Thyroid gland (tissue), 4 donors: ENCODE measurements at places on chromosomes 4 and X. TPM values are rescaled to one million over a fixed set of nuclear protein-coding genes. Genes with fewer than 3 reads are reported as not detected.

The BEX1 gene
- 10.5 TPM for total RNA-seq

The CNKSR2 gene
- 7.7 TPM for total RNA-seq

GRCh38 chrX:104566681-104567501 is 892 bp downstream of the IL1RAPL2 start:
- H3K4me1 ChIP-seq, result no peaks in the 10 kb centered on the region
- H3K27me3 ChIP-seq, result no peaks in the 10 kb centered on the region
- no peak for DNase-seq

The LUZP4 gene
- total RNA-seq, result not detected

DNA sequence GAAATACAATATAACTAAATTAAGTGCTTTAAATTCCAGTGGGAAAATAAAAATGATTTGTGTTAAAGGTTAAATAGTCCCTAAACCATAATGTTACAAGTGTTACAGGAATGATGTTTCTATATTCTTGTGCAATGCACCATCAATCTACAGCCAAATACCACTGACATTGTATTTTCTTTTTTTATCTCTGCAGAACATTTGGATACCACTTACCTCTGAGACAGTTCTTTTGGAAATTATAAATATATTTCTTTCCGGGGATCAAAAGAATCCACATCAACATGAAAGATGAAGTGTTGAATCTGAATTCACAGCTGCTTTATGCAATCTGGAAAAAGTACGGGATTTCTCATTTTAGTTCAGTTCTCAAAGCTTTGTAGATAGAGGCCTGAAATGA is 518.3 kb upstream of the AGA start:
- DNase-seq, result no peak
- no peaks in the 10 kb centered on the region for H3K27me3 ChIP-seq
- no peaks in the 10 kb centered on the region for H3K4me1 ChIP-seq

- DNase-seq, result no peak
- no peaks in the 10 kb centered on the region for H3K4me1 ChIP-seq
- H3K27ac ChIP-seq, result no peak overlapping the region
- H3K27me3 ChIP-seq, result peaks cover 3% of the 10 kb centered on the region
- no peak overlapping the region for H3K4me3 ChIP-seq
- H3K36me3 ChIP-seq, result no peaks in the 10 kb centered on the region
Observed at GRCh38 chrX:51779306-51779705, 36.1 kb downstream of the GSPT2 start.

DNA sequence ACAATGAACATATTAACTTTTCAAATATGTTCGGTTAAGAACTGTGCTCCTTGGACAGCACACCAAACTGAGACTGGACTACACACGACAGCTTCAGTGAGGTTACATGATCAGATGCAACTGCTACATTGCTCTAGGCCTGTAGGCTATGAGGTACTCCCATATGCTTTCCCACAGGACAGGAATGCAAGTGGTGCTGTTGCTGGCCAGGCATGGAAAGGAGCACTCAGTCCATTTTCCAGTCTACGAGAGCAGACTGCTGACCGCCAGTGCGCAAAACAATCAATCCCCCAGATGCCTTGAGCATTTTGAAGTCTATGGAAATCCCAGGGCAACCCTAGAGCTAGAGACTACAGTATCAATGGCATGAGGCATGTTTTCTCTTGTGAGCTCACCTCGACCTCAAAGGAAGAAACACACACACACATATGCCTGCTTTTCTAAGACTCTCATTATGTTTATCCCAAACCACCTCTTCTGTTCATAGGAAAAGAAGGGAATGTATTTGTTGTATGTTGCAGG is 70.8 kb upstream of the SPP1 start:
- no peaks in the 10 kb centered on the region for H3K27me3 ChIP-seq
- DNase-seq, result no peak
- H3K27ac ChIP-seq, result no peak overlapping the region
- no peak overlapping the region for H3K4me3 ChIP-seq
- no peaks in the 10 kb centered on the region for H3K36me3 ChIP-seq
